NCI-H748 treated with DMSO at 0.1 percent for 48 hours (cell line): ENCODE measurements at places on chromosomes 12 and 14.
A peak's percentile ranks its signal among the peaks of the same experiment; 100 is the strongest.

GRCh38 chr12:71216725-71217579 lies 59.2 kb upstream of the TSPAN8 start:
- DNase-seq, result peak; percentile 74

GRCh38 chr14:93096691-93097322 lies 18.9 kb downstream of the ITPK1 start:
- no peak for DNase-seq

GRCh38 chr12:32302218-32303173 lies 96.9 kb upstream of the FGD4 start:
- DNase-seq, result peak; percentile 18

GRCh38 chr12:81255947-81256346 lies 178.1 kb downstream of the ACSS3 start:
- DNase-seq, result no peak

DNA sequence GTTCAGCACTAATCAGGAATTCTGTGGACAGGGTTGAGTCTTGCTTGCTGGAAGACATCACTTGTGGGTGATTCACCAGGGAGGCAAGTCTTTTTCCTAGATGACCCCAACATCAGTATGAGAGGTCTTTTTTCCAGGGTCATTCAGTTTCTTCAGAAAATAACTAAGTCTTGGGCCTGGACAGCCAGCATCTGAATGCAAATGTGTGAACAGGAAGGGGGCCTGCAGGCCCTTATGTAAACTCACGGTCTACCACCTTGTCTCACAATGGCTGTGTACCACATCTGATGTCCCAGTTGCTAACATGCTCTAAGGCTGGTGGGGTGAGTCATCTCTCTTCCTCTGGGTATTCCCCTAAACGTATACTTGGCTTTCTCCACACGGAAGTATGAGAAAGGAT lies 79.2 kb downstream of the HECTD4 start:
- DNase-seq, result no peak

GRCh38 chr12:20444595-20445170 lies 76.3 kb downstream of the PDE3A start:
- no peak for DNase-seq

DNA sequence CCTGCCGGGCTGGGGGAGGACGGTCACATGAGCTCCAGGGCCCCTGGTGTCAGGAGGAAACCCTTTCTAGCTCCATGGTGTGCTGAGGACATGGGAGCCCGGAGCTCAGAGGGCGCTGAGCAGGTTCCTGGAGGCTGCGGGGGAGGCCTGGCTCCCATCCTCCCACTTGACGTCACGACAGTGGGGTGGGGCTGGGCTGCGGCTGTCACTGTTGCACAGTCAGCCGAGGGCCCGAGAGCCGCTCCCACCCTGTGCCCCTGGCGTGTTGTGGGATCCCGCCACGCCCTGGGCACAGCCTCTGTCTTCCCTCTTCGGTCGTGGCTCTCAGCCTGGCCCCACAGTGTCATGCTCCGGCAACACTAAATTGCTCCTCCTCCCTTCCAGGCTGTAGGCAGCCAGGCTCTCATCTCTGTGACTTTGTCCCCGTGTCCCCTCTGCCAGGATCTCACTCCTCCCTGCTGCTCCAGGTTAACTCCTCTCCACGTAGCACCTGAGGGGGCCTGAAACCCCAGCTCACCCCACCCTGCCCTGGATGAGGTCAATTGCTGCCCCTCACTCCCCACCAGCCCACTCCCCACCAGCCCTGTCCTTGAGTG lies 33.0 kb downstream of the BEGAIN start:
- no peak for DNase-seq

DNA sequence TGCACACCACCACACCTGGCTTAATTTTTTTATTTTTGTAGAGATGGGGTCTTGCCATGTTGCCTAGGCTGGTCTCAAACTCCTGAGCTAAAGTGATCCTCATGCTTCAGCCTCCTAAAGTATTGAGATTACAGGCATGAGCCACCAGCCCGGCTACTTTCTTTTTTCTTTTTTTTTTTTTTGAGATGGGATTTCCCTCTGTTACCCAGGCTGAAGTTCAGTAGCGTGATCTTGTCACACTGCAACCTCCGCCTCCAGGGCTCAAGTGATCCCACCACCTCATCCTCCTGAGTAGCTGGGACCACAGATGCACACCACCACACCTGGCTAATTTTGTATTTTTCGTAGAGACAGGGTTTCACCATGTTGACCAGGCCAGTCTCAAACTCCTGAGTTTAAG lies 51.1 kb downstream of the LIMA1 start:
- no peak for DNase-seq

DNA sequence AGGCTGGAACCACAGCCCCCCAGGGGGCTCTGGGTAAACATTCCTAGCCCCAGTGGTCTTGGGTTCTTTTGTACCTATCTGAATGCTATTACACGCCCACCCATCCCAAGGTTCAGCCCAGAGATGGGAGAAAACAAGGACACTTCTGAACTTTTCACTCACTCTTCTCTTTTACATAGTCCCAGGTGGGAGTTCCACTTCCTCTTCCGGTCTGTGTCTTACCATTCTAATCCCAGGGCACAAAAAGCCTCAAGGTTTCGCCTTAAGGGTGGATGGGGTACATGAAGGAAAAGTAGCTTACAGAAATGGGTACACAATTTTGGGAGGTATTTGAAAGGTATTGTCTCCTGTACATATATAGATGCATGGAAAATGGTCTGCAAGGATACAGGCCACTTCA lies 79.0 kb downstream of the TMEM30B start:
- no peak for DNase-seq

GRCh38 chr14:23115039-23115731 lies 3.9 kb downstream of the CEBPE start:
- no peak for DNase-seq

DNA sequence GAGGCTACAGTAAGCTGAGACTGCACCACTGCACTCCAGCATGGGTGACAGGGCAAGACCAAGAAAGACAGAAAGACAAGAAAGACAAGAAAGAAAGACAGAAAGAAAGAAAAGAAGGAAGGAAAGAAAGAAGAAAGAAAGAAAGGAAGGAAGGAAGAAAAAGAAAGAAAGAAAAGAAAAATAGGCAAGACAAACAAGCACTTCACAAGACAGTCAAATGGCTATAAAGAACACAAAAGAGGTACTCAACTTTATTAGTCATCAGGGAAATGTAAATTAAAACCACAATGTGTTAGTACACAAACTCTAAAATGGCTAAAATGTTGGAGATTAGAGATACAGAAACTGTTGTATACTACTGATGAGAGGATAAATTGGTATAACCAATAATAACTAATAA lies 6.6 kb downstream of the ATXN3 start:
- DNase-seq, result no peak

DNA sequence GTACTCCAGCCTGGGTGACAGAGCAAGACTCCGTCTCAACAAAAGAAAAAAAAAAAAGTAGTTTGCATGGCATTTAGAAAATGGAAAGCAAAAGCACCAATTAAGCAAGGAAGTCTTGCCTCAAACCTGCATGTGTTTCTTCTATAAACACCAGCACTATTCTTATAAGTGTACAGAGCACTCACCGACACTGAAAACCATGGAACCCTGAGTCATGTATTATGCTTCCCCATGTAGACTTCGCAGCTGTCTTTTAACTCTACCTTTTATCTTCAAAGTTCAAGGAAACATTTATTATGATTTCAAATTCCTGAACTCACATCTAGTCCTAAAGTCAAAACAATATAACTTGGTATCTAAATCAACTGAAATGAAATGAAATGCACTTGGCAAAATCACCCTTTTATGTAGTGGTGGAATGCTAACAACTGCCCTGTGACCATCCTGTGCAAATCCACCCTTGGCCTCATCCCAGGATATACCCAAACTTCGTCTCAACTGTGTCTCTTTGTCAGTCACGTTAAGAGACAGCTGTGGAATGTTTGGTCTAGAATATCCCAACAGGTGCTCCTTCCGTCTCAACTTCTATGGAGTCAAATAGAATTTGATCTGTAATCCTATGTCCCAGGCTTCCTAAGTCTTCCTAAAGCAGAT lies 4.8 kb downstream of the BCAT1 start:
- no peak for DNase-seq

- no peak for DNase-seq
Measured at GRCh38 chr14:102538602-102539543, 29.3 kb upstream of the ANKRD9 start.

- no peak for DNase-seq
Measured at GRCh38 chr12:48788524-48788853, 400 bp downstream of the ADCY6 start.

DNA sequence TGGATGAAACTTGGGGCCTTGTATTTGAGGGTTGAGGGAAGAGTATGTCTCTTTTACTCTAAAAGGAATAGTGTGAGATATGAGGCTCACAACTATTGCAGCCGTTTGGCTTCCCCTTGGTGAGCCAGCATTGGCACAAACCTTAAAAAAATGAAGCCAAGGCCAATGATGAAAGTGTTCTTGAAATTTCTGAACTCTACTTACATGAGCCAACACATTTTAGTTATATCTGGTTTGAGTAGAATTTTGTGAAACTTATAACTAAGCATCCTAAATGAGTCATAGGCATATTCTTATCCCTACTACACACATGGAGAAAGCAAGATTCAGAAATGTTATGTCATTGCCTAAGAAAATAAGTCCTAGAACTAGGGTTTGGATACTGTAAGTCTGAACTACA lies 55.3 kb upstream of the ACSS3 start:
- DNase-seq, result no peak
